CD4-positive, alpha-beta T cell treated with Interleukin-4 for 1 hour (primary cell): ENCODE measurements at places on chromosomes 11 and 22.

DNA sequence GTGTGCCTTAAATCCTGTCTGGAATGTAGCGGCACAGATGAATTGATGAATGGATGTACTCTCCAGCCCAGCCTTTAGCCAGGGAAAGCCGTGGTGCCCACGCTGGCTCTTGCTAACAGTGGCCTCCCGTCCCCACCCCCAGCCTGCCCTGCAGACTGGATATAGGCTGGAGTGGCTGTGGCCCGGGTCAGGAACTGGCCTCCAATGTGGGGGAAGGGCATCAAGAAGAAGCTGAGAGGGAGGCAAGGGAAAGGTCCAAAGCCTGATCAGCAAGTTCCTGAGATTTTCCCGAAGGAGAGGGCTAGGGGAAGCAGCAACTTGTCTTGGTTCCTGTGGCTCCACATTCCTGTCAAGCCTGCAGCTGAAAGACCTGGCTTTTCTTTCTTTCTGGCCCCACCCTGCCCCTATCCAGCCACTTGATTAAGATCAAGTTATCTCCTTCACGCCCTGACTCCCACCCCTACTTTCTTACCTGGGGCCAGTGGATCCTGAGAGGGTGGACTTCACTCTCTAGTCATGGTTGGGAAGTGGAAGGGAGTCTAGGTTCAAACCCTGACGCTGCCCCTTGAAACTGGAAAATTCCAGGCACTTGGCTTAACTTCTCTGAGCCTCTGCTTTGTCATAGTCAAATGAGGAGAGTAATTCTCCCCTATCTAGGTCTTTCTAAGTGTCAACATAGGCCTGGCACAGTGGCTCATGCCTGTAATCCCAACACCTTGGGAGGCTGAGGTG is 11.0 kb upstream of the MICALL1 start:
- no peak for DNase-seq

GRCh38 chr11:64371201-64371600 is 12.2 kb downstream of the RPS6KA4 start:
- no peak for DNase-seq

DNA sequence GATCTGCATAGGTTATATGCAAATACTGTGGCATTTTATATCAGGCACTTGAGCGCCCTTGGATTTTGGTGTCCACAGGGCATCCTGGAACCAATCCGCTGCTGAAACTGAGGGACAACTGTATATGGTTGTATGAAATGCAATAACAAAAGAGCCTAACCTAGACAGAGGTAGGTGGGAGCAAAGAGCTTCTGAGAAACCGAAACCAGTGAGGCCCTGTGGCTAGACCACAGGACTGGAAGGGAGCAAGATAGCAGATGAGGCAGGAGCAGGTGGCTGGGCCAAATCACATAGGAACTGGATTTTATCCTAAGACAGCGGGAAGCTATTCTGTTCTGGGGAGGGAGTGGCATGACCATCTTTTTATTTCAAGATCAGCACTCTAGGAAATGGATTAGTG is 30.1 kb downstream of the RCN1 start:
- no peak for DNase-seq

GRCh38 chr11:6625156-6625831 is 6.1 kb upstream of the TPP1 start:
- no peak for DNase-seq

DNA sequence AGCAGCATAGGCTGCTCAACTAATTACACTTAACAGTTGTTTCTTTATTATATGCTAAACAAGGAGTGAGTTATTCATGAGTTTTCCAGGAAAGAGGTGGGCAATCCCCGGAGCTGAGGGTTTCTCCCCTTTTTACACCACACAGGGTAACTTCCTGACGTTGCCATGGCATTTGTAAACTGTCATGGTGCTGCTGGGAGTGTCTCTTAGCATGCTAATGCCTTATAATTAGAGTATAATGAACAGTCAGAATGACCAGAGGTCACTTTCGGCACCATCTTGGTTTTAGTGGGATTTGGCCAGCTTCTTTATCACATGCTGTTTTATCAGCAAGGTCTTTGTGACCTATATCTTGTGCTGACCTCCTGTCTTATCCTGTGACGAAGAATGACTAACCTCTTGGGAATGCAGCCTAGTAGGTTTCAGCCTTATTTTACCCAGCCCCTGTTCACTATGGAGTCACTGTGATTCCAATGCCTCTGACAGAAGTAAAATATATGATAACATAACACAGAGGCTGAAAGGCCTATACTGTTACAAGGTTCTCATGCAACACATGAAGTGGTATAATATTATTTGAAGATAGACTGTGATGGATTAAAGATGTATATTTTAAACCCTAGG is 41.3 kb upstream of the RDX start:
- peak; percentile 30 for DNase-seq

GRCh38 chr11:11538277-11538960 is 83.4 kb downstream of the GALNT18 start:
- DNase-seq, result no peak

DNA sequence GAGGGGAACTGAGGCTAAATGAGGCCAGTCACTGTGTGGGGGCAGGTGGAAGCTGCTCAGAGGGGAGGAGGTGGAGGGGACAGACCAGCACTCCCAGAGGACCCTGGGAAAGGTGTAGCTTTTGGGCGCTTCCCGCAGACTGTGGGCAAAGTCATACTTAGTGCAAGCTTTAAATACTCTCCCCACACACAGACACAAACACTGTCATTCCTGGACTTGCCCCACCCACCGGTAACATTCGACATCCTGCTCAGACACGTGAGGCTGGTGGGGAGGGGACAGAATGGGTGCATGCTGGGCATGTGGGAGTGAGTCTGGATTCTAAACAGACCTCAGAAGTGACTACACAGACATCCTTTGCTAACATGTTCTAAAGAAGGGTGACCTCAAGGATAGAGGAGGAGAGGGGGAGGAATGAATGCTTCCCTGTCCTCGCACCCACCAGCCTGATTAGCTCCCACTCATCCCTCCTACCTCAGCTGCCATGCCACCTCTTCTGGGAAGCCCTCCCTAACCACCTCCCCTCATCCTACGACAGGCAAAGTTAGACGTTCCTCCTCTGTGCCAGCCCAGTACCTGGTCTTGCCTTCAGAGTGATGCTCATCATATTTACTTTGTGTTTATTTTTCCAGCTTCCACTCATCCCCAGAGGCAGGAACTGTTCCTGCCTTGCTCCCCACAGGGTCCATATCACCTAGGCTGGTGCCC is 22.2 kb downstream of the TSKU start:
- DNase-seq, result no peak

GRCh38 chr11:10002221-10002620 is 291.8 kb downstream of the SBF2 start:
- no peak for DNase-seq

DNA sequence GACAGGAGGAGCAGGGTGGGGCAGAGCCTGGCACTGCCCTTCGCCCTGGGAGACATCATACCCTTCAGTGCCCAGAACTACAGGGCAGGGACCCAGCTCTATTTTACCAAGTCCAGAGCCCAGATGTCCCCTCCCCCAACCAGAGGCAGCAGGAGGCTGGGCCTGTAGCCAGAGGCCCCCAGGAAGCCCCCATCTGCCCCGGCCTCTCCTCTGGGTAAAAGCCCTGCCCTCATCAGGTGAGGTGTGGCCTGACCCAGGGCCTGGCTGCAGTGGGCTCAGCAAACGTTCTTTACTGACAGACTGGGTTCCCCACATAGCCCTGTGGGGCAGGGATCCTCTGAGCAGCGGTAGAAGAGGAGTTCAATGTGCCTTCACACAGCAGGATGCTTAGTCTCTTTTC is 51.8 kb upstream of the SLC22A12 start:
- DNase-seq, result no peak

- no peak for DNase-seq
Observed at GRCh38 chr11:111603611-111604130, 1.4 kb downstream of the SIK2 start.

DNA sequence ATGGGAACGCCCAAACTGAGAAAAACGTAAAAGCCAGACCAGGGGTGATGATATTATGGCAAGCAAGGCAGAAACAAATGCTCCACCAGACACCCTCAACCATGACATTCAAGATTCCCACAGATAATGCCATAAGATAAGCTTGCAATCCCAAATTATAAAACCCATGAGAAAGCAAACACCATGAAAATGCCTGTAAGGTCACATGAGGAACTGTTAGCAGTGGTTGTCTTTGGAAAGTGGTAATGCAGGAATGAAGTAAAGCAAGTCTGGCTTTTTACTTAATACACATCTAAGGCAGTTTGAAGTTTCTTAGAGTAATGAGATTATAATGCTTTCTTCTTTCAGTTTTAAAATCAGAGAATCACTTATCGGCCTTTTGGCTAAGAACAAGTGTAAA is 111.0 kb downstream of the MN1 start:
- DNase-seq, result no peak

GRCh38 chr22:37777122-37777687 is 30.5 kb upstream of the GCAT start:
- DNase-seq, result no peak

GRCh38 chr11:115352805-115353485 is 151.3 kb downstream of the CADM1 start:
- no peak for DNase-seq

DNA sequence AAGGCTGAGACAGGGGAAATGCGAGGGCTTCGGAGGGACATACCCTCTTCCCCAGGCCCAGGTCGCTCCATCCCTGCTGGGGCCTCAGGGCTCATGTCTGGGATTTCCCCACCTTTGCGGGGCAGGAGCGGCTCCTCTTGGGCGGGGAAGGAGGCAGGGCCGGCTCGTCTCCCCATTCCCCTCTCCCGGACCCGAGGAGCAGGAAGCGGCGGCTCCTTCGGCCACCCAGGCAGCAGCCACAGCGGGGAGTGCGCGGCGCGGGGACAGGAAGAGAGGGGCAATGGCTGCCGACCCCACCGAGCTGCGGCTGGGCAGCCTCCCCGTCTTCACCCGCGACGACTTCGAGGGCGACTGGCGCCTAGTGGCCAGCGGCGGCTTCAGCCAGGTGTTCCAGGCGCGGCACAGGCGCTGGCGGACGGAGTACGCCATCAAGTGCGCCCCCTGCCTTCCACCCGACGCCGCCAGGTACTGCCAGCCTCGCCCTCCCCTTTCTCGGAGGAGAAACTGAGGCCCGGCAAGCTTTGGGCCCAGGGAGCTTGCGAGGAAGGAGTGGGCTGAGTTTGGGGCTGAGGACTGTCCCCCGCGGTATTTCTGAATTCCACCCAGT is at the start of gene ANKK1:
Gene ANKK1, plus strand, starts transcription at position 175 of the 607 bp plus-strand sequence. Its CDS starts 106 bp downstream, at position 281.
- DNase-seq, result no peak

DNA sequence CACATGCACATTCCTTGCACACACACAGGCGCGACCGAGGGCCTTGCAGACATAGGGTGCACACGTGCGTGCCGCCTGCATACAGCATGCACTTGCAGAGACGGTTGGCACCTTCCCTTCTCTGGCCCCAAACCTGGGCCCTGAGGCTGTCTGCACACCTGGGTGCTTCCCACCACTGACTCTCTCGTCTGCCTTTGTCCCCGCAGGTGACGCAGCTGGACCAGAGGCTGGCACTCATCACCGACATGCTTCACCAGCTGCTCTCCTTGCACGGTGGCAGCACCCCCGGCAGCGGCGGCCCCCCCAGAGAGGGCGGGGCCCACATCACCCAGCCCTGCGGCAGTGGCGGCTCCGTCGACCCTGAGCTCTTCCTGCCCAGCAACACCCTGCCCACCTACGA is 38.0 kb downstream of the CDKN1C start:
- no peak for DNase-seq

DNA sequence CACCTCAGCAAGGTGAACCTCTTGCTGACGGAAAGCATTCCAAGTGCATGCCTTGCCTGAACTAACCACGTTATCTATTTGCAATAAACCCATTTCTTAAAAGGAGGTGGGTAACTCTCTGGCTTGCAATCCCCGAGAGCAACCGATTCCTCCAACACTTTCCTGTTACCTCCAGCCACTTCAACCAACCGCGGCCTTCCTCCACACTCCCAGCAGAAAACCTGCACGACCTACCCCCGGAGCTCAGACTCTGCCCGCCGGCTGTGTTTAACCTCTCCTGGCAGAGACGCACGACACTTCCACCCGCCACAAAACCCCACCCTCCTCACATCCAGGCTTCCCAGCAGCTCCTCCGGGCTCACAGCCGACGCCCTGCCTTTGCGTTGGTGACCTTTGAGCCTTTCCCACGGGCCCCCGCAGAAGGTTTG is 708 bp downstream of the SCO2 start:
- DNase-seq, result no peak

- DNase-seq, result no peak
Observed at GRCh38 chr11:26930518-26931247, 63.2 kb upstream of the FIBIN start.

- DNase-seq, result no peak
Observed at GRCh38 chr11:110106713-110107274, 13.6 kb downstream of the ZC3H12C start.

DNA sequence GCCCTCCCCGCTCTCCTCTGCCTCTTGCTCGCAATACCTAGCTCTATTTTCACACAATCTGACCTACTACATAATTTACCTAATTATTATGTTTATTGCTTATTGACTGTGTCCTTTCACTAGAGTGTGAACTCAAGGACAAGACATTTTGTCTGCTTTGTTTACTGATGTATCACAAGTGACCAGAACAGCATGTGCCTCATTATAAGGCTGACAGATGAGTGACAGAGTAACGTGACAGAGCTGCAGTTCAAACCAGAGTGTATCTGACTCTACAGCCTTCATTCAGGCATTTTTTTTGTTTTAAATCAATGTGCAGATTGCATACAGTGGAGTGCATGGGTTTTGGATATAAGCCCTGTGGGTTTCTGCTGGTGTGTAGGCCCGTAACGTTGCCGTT is 82.0 kb upstream of the RAB1B start:
- no peak for DNase-seq

GRCh38 chr22:39287076-39287725 is 32.2 kb downstream of the RPL3 start:
- DNase-seq, result peak; percentile 38

- DNase-seq, result no peak
Observed at GRCh38 chr11:122663764-122664163, 8.2 kb downstream of the UBASH3B start.

DNA sequence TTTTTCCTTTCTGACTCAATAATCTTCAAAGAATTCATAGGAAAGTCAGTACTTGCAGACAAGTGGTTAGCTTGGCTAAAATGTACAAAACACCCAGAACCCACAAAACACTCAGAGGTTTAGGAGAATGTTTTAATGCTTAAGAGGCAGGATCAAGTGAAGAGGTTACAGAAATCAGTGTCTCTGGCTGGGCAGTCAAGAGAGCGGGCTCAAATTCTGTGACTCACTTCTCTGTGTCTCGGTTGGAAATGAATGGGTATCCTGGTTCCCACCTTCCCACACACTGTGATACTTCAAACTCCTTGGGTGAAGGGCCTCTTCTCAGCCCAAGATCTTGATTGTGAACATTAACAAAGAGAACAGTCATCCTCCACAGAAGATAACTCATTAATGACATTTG is 3.8 kb downstream of the MPEG1 start:
- DNase-seq, result no peak

DNA sequence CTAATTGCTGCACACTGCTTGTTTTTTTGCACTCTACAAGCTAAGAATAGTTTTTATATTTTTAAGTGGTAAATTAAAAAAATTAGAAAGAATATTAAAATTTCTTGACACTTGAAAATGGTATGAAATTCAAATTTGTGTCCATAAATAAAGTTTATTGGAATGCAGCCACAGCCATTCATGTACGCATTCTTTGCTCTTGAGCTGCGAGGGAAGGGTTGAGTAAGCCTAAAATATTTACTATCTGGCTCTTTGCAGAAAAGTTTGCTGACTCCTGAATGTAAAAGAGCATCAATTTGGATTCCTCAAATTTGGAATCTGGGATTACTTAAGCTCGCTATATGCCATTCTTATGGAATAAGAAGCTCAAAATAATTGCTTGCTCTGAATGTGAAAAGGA is 3.4 kb upstream of the ADAMTS8 start:
- DNase-seq, result no peak

- DNase-seq, result no peak
Observed at GRCh38 chr11:83639995-83640758, 354.0 kb upstream of the CCDC90B start.

- no peak for DNase-seq
Observed at GRCh38 chr11:104650234-104650633, 248.0 kb downstream of the CASP12 start.
